ENCODE measurements at places on chromosomes 3 and 15.

GRCh38 chr3:112498914-112499711 lies at the start of gene BTLA:
Gene BTLA (minus strand): TSS chr3:112499472. CDS start chr3:112499358, 114 bp downstream.
- peak; percentile 35 for DNase-seq

DNA sequence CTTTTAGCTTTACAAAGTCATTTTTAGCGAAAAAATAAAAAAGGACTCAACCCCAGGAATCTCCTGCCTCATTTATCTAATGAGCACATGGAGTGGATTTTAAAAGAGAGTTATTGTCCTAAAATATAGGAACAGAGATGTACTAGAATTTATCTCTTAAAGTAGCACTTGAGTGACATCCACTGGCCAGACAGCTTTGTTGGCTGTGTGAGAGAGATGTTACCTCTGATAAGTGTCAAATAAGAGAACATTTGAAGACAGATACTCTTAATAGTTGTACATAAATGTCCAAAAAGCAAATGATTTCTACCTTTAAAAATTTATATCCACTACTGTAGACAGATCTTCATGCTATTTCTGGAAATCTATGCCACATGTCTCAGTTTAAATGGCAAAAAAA lies 12.3 kb upstream of the MFSD1 start:
- no peak for DNase-seq

DNA sequence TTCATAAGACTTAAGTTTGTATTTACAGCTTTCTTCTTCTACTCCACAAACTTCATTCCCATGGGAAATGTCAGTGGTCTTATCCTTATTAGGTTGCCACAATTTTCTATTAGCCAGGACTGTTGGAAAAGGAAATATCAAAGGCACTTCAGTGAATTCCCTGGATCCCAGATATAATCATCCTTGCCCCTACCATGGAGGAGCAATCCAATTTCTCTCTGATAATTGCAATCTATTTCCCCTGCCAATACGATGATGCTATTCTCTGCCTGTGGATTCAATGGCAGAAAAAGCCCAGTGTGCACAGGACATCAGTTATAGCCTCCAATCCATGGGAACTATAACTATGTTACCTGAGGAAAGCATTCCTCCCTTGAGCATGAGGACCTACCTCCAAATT lies 536.4 kb upstream of the UBE2E2 start:
- DNase-seq: no peak

DNA sequence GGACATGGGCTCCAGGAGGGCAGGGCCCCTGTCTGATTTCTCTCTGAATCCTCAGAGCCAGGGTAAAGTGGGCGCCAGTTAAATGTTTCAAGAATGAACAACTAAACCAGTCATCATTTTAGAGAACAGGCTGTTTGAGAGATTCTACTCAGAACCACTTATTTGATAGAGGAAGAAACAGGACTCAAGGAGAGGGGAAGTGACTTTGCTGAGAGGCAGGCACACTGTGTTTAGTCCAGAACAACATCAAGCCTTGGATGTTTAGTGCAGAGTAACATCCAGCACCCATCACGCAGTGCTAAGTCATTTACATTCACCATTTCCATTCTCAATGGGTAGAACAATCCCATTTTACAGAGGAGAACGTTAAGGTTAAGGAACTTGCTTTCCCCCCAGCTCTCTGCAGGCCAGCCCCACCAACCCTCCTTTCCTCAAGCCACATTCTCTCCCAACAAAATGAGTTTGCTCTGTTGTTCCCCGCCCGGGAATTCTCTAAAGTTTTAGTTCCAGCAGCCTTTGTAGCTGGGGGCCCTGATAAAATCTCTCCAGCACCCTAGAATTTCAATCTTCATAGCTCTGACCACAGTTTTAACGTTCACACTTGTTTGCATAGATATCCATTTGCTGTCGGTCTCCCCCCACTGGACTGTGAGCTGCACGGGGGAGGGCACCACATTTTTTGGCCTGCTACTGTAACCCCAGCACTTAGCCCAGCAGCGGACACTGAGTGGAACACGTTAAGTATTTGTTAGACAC lies 962 bp downstream of the NMNAT3 start:
- DNase-seq: no peak

DNA sequence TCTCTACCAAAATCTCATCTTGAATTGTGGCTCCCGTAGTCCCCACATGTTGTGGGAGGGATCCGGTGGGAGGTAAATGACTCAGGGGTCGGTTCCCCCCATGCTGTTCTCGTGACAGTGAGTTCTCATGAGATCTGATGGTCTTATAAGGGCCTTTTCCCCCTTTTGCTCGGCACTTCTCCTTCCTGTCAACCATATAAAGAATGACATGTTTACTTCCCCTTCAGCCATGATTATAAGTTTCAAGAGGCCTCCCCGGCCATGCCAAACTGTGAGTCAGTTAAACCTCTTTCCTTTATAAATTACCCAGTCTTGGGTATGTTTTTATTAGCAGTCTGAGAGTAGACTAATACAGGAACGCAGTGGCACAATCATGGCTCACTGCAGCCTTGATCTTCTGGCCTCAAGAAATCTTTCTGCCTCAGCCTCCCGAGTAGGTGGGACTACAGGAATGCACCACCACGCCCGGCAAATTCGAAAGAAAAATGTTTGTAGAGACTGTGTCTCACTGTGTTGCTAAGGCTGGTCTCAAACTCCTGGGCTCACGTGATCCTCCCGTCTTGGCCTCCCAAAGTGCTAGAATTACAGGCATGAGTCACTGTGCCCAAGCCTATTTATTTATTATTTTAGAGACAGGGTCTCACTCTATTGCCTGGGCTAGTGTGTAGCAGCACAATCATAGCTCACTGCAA lies 101.0 kb downstream of the ATP10A start:
- no peak for DNase-seq

DNA sequence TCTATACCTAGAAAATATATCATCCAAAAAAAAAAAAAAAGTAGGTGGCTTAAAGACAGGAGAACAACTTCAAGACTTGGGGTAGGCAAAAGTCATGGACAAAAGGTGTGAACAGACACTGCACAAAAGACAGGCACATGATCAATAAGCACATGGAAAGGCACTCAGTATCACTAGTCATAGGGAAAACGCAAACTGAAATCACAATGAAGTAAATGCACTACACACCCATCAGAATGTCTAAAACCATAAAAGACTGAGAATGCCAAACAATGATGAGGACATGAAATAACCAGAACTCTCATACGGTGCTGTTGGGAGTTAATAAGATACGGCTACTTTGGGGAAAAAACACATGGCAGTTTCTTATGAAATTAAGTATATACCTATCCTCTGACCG lies 40.0 kb downstream of the CHSY1 start:
- DNase-seq: no peak

GRCh38 chr3:15982667-15983196 lies 185.0 kb upstream of the ANKRD28 start:
- no peak for DNase-seq

- DNase-seq: peak; percentile 8
Measured at GRCh38 chr15:43440721-43441281, 52.2 kb downstream of the TP53BP1 start.

GRCh38 chr15:100200287-100200880 lies 141.4 kb downstream of the ADAMTS17 start:
- no peak for DNase-seq

- no peak for DNase-seq
Measured at GRCh38 chr15:77768521-77769078, 135.9 kb upstream of the LINGO1 start.

DNA sequence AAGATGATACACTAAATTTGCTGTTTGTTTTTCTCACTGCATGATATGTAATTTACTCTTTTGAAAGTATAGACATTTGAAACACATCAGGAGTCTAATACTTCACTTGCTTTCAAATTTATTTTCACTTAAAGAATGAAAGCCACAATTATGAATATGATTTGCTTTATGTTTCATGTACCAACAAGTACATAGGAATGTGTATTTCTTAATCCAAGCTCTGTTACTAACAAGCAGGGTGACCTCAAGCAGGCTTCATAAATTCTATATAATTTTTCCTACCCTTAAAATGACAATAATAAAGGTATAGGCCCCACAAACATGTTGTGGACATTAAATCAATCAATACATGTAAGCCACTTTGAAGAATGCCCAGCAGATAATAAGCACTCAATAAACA lies 170.2 kb upstream of the P2RY1 start:
- no peak for DNase-seq

DNA sequence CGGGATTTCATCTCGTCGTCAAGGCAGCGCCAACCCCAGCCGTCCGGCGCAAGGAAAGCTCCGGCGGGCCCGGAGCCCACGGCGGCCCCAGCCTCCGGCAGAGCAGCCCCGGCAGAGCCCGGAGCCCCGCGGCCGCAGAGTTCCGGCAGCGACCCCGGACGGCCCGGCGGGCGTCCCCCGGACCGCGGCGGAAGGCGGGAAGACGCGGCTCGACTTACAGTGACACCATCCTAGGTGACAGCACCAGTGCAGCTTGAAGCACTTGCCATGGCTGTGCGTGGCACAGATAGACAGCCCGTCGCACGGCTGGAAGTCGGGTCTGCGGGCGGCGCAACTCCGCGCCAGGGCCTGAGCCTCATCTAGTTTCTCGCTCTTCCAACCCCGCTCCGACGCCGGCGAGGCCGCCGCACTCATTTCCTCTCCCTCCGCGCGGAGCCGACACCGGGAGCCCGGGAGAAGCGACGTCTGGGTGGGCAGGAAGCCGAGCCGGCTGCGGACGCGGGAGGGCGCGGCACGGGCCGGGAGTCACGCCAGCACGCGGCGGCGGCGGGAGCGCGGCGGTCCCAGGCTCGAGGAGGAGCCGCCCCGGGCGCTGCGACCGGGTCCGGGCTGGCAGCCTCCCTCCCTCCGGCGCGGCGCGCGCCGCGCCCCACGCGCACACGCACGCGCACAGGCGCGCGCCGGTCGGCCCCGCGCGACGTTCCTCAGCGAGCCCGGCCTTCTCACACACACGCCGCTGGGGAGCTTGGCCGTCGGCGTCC lies at the start of gene C3orf70:
Gene C3orf70, minus strand, starts transcription at position 651 of the 761 bp plus-strand sequence. Its CDS starts 237 bp downstream, at position 414.
- DNase-seq: no peak

GRCh38 chr3:31974471-31974870 lies 6.6 kb downstream of the OSBPL10 start:
- DNase-seq: no peak

GRCh38 chr3:136075218-136075808 lies 109.8 kb downstream of the PPP2R3A start:
- DNase-seq: peak; percentile 79

DNA sequence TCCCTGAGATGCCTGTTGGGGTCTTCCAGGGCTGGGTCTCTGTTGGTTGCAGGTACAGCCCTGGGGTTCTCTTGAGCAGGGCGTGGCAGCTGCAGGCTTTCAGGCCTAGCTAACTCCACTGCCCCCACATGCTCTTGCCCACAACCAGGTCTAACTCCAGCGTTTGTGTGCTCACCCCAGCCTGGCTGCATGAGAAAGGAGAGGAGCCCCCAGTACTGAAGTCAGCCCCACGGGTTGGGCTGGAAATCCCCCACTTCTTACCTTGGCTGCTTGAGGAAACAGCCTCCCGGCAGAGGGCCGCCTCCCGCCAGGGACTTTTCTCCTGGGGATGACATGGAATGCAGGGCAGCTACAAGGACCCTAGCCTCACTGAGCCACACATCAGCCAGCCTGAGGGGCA lies 16.7 kb upstream of the DLL4 start:
- no peak for DNase-seq

DNA sequence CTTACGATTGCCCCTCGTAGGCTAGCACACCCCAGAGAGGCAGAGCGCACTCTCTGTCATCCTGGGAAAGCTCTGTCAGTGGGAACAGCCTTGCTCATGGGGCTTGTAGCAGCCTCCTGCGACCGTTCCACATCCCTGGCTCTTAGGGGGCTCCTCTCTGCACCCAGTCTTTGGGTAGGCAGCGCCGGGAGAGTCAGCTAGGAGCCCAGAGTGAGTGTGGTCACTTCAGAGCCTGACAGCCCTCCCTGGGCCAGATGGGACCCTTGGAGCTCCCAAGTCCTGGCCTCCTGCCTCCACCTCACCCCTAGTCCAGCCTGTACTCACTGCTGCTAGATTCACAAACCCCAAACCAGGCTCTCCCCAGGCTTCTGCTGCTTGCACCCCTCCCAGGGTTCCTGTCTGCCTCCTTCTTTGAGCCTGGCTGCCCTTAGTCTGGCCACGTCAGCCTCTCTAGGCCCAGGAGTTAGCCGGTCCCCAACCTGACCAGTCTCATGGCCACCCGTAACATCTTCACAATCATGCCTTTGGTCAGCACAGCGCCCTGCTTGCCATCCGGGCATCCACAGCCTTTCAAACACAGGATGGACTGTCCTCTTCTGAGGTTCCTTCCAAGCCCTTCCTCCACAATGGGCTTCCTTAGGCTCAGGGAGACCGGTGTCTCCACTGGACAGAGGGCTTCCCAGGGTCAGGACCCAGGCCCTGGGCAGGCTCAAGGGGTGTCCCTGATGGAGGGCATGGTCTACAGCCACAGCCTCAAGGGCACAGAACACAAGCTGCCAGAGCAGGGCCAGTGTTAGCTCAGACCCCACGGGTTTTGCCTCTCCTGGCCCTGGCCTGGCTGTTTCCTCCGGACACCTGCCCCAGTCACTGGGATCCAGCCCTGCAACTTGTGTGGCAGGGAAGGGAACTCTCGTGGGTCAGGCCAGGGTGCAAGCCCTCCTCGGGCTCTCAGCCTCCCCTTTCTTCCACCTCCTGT lies 4.6 kb downstream of the ACSBG1 start:
- no peak for DNase-seq

- DNase-seq: no peak
Measured at GRCh38 chr3:1269808-1270207, 177.0 kb downstream of the CNTN6 start.

DNA sequence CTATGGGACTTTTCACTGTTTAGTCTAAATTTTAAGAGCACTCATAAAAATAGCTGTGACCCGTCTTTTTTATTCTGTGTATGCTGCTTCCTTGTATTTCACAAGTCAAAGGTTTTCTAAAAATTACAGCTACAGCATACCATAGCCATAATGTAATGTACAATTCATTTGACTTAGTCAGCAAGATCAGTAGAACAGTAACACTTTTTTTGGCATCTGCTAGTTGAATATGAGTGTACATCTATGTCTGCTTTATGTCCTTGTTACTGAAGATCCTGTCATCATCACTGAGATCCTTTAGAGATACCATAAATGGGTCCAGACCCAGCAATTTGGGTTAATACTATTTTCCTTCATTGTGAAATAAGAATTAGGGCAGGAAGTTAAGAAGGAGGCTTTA lies 42.2 kb downstream of the CMSS1 start:
- DNase-seq: no peak

GRCh38 chr3:150527464-150528255 lies 18.6 kb downstream of the SERP1 start:
- DNase-seq: no peak

- peak; percentile 25 for DNase-seq
Measured at GRCh38 chr3:75192146-75192616, 471.9 kb upstream of the FRG2C start.

DNA sequence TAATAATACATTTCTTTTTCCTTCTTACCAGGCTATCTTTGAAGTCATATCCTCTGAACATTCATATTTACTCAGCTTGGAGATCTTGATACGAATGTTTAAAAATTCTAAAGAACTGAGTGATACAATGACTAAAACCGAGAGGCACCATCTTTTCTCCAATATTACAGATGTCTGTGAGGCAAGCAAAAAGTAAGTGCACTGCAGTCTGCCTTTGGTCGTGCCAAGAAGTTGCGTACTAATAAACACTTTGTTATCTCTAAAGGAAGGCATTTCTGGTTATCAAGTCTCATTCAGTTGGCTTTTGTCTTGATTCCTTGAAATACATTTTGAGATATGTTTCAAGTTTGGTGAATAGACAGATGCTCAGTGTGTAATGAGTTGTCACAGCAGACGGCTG lies 31.6 kb downstream of the ARHGEF26 start:
- DNase-seq: no peak

- DNase-seq: no peak
Measured at GRCh38 chr3:101642441-101642840, 34.5 kb downstream of the ZBTB11 start.
